Left renal cortex interstitium (tissue), 4 donors: ENCODE measurements at places on chromosomes 5 and 9.

GRCh38 chr9:133102190-133103021 is 18.6 kb downstream of the RALGDS start:
- DNase-seq = no peak

GRCh38 chr9:97695995-97696802 is 941 bp downstream of the XPA start:
- DNase-seq = no peak

- no peak for DNase-seq
Measured at GRCh38 chr5:176732736-176733405, 77.5 kb upstream of the UNC5A start.

DNA sequence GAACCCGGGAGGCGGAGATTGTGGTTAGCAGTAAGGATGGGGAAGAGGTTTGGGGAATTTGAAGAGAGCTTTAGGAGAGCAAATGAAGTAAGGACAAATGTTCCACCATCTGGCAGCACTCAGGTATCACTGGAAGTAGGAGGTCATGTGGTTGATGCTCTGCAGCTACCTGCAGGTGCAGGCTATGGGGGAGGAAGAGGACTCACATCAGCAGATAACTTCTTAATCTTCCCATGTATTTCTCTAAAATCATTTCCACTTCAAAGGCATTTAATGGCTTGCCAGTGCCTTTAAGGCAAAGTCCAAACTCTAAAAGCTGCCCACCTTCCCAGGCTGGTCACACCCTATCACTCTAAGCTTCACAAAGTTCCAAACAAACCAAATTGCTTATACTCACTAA is 8.1 kb upstream of the HAVCR1 start:
- DNase-seq = no peak

DNA sequence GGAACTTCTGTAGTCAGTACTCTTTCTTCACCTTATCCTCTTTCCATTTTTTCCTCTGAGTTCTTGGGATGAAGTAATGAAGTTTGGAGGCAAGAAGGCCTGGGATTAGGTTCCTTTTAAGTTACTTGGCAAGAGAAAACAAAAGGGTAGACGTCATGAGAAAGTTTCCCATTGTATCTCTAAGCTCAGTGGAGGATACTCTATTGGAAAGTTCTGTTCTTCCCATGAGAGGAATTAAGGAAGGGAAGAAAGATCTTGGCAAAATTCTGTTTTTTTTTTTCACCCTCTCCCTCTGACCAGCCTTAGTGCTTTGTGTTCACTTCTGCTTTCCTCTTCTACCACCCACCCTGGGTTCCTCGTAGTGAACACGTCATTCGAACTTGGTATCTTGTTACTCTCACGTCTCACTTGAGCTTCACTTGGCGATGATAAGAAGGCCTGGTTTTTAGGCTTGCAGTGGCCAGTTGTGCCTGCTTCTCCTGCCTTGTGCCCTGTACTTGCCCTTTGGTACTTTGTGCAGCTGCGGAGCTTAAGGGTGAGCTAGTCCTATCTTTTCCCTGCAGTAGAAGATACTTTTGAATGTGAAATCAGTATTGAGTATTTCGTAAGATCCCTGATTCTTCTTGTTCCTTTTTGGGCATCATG is 67.0 kb downstream of the ARHGAP26 start:
- DNase-seq = no peak

- DNase-seq = no peak
Measured at GRCh38 chr5:91490316-91490715, 107.2 kb upstream of the ARRDC3 start.

DNA sequence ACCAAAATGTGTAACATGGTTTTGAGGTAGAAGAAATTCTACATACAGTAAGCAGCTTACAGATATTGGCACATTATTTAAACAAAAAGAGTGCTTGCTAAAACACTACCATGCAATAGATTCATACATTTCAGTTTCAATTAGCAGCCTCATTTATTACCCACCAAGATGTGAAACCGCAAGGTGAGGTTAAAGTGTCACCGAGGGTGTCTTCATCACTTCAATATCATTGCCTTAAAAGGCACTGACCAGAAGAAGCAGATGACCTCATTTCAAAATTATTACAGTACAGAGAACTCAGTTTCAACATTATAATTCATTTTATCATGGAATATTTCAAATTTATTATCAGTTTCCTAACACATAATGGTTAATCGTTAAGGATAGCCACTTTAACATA is 302.2 kb downstream of the ISL1 start:
- DNase-seq = no peak

- DNase-seq = no peak
Measured at GRCh38 chr5:32206509-32207354, 32.6 kb upstream of the GOLPH3 start.

DNA sequence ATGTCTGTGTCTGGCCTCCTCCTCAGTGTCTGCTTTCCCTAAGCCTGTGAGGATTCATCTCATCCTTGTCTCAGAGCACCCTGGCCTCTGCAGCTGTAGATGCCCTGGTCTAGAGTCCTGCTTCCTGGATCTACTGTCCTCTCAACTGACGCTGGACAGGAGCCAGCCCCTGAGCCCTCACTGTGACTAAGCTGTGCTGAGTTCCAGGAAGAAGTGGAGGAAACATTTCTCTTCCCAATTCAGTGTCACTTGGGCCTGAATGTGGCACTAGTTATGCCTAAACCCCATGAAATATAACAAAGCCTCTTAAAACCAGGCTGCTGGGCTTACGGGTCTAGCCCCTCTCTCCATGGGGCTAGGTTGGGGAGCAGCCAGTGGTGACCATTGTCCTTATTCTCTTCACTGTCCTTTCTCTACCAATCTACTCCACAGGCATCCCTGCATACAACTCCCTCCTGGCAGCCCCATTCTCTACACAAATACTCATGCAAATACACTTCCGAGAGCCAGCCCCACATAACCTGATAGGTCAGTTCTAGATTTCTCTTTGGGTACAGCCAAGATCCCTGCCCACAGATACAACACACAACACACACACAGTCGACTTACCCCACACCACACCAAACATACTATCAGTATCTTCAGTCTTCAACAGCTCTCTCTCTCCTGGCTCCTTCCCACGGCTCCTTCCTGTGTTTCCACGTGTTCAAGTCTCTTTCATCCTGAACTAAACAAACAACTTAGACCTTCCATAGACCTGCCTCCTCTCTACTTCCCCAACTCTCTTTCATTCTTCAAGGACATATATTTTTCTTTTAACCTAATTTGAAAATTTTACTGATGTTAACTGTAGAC is 220.8 kb downstream of the SNX18 start:
- no peak for DNase-seq
